ENCODE measurements at places on chromosomes 1 and 21.

- DNase-seq, result no peak
Measured at GRCh38 chr1:55305735-55306134, 90.6 kb upstream of the USP24 start.

- no peak for DNase-seq
Measured at GRCh38 chr1:155893389-155894142, 17.6 kb downstream of the RIT1 start.

- no peak for DNase-seq
Measured at GRCh38 chr1:5485968-5486696, 506.1 kb downstream of the NPHP4 start.

DNA sequence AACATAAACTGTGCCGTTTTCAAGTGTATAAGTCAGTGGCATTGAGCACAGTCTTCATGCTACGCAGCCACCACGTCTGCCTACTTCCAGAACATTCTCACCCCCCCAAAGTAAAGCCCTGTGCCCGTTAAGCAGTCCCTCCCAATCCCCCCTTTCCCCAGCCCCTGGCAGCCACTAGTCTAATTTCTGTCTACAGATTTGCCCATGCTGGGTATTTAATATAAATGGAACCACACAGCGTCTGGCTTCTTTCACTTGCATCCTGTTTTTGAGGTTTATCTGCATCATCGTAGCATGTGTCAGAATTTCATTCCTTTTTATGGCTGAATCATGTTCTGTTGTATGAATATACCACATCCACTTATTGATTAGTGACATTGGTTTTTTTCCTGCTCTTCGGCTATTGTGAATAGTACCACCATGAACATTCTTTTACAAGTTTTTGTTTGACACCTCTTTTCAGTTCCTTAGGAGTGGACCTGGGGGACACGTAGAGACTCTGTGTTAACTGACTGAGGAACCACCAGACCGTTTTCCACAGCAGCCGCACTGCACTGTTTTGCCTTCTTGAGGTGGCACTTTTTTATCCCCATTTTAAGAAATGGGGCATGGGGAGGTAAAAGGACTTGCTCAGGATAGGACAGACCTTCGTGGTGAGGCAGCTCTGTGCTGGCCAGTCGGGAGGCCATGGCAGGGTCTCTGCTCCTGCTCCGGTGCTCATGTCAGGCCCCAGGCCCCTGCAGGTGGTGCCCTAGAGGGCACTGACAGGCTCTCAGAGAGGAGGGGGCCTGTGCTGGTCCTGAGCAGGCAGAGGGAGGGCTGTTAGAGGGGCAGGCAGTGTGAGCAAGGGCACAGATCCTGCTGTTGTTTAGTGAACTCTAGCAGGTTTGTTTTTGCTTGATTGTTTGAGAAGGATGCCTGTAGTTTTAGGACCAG, 123.8 kb downstream of the PCBP3 start:
- no peak for DNase-seq

- no peak for DNase-seq
Measured at GRCh38 chr21:17598437-17598836, 14.3 kb downstream of the BTG3 start.

- DNase-seq, result no peak
Measured at GRCh38 chr1:25700144-25700523, 83.5 kb downstream of the MAN1C1 start.

- DNase-seq, result peak; percentile 24
Measured at GRCh38 chr1:184461321-184461720, 74.5 kb downstream of the C1orf21 start.

GRCh38 chr1:159798893-159799292, 3.3 kb upstream of the FCRL6 start:
- DNase-seq, result peak; percentile 89

DNA sequence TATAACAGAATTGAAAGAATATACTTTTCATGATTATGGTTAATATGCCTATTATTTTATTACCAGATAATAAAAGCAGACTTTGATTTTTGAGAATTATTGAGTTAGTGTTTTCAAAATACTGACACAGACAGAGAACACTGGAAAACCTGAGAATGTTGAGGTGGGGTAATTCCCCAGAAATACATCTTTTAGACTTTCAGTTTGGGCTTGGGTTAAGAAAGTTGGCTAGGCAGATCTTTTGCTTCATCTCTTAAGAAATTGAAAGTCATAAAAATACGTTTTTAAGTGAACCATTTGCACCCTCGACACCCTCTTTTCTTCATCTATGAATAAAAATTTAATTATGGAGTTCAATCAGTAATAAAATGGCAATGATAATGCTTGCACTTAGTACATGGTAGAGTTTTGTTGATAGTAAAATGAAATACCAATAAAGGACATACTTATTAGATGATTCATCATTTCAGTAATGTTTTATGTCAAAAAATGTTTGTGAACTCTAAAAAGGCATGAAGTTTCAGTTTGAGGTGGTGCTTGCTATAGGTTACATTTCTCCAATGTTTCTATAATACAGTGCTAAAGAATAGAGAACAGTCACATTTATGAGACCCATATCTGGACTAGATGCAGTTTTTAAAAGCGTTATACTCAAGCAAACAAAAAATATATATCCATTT, 1.9 kb upstream of the SAMSN1 start:
- DNase-seq, result no peak

DNA sequence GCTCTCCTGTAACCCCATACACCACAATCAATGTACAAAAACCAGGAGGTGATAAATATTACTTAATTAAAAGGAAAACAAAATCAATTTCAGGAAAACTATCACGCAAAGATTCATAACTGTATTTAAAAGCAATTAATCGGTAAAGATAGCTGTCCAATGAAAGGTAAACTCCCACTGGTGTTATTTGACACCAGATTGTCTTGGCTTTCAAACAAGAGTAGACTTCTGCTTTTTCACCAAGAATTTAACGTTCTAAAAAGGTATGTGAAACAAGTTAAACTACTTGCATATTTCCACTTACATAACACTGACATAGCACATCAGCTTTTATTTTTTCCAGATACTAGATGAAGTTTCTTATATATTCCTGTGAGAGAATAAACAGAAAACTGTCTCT, 3.5 kb downstream of the PLPP3 start:
- DNase-seq, result no peak

GRCh38 chr1:51871351-51871975, 7.1 kb downstream of the NRDC start:
- DNase-seq, result no peak

GRCh38 chr1:56098946-56099345, 480.4 kb downstream of the PLPP3 start:
- no peak for DNase-seq

DNA sequence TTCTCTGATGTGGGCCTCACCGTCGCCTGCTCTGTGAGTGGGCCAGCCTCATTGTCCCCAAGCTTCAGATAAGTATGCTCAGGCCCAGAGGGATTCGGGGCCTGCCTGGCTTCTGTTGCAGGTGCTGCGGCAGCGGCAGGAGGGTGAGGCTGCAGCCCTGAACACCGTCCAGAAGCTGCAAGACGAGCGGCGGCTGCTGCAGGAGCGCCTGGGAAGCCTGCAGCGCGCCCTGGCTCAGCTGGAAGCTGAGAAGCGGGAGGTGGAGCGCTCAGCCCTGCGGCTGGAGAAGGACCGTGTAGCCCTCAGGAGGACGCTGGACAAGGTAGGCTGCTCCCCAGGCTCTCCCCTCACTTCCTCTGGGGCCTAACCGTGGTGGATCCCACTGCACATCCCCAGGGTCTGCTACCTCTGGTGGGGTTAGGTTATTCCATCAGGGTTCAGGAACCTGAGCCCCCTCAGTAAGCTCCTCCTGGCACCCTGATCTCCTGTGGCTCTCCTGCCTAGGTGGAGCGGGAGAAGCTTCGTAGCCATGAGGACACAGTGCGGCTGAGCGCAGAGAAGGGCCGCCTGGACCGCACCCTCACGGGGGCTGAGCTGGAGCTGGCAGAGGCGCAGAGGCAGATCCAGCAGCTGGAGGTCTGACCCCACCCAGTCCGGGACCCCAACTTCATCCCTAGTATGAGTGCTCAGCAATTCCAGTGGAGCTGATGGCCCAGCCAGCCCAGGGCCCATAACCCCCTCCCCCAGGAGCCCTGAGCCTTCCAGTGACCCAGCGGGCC, 10.1 kb downstream of the MFAP2 start:
- DNase-seq, result no peak

- DNase-seq, result no peak
Measured at GRCh38 chr1:169957884-169958283, 64.2 kb upstream of the SCYL3 start.

DNA sequence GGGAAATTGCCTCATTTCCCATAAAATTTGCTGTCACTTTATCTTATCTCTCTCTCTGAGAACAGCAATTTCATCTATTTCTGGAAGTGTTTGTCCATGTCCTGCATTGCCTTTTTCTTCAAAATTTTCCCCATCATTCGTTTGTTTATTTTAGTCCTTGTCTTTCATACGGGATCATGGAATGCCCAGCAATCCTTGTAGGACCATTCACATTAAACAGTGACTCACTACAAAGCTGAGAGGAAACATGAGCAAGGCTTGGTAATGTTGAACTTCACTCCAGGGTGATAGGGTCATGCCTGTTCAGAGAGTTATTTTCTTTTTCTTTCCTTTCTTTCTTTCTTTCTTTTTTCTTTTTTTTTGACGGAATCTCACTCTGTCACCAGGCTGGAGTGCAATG, 32.2 kb upstream of the HNRNPU start:
- DNase-seq, result no peak

DNA sequence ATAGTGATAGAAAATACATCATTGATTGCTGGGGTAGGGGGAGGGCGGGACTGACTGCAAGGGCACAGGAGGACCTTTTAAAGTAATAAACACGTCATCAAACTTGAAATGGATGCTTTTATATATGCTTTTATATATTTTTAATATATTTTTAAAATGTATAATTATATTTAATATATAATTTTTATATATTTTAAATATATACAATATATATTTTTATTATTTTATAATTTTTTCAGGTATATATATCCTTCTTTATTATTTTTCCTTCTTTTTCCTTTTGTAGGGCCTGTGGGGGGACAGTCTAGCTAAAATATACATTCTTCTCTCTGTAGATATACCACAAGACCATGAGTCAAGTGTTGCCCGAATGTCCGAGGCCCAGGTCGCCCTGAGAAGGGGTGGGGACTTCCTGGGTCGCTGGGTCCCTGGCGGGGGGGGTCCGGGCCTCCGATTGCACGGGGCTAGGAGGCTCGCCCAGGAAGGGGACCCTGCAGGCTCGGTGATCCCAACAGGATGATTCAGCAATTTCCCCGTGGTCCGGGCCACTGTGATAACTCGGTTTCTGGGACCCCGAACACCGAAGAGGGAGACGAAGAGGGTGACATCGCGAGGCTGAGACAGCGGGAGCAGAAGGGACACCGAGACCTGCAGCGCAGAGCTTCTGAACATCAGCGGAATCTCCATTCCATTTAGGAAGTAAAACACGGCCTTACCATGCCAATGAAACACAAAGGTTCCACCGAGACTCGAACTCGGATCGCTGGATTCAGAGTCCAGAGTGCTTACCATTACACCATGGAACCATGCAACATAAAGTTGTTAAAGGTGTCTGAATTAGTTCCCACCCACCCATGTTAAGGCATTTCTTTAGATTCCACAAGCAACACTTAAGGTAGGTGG, 112.5 kb upstream of the NBPF11 start:
- peak; percentile 93 for DNase-seq

DNA sequence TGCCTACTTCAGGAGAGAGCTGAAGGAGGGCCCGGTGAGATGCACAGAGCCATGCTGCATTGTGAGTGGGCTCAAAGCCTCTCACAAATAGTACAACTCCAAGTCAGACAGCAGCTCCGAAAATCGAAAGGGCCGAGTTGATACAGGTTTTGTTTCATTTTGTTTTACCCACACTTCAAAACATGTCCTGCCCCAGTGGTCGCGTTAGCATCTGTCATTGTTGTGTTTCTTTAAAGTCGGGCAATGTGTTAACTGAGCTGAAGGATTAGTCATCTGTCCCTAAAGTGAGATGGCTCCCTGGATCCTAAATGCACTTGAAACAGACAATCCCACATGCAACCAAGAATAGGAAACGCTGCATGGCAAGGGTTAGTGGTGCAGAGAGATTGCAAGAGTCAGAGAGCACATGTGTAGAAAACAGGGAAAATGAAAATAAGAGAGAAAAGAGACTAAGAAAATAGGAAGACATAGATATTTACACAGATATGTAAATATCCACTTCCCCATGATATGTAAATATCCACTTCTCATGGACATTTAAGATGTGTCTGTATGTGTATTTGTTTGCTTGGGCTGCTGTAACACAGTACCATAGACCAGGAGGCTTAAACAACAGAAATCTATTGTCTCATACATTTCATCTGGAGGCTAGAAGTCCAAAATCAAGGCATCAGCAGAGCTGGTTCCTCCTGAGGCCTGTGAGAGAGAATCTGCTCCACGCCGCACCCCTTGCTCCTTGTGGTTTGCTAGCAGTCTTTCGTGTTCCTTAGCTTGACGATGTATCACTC, 131.4 kb upstream of the RAB4A start:
- no peak for DNase-seq

DNA sequence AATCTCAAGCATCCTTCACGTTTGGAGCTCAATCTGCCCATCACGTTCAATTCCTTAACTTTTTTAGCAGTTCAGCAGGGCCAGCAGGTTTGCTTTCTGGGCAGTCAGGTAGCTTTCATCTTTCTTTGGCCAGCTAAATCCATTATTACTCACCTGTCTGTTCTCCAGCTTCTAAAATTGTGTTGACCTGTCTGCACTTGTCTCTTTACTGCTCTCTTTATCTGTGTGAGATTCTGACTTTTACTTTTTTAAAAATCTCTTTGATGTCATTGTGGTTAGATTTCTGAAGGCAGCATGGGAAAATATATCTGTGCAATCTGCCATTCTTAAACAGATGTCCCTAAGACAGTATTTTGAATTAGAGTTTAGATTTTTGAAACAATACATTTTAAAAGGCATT, 24.9 kb upstream of the CYYR1 start:
- no peak for DNase-seq

DNA sequence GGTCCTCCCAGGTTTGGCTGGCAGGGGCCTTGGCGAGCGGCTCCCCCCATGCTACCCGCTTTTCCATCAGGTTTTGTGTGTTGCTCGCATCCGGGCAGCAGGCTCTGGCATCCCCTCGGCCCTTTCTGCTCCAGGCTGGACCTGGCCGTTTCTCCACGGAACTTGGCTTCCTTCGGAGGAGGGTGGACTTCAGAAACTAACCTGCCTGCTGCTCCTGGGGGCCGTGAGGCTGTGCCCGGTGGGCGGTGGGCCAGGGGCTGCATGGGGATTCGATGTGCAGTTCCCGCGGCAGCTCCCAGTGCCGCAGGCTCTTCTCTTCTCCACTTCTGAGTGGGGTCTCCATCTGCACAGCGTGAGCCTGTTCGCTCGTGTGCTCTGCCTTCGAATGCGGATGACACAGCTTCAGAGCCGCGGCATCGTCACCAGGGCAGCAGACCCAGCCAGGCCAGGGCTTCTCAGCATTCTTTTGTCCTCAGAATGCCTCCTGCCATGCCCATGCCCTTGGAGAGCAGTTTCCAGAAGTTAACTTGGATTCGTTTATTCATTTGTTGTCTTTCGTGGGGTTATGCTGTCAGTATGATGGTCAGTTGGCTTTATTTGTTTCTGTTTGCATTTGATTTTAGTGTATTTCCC, 36.4 kb downstream of the PRKCZ start:
- no peak for DNase-seq

- no peak for DNase-seq
Measured at GRCh38 chr1:159600894-159601293, 13.3 kb downstream of the APCS start.

All from ELF-1 (cell line).